ENCODE measurements at places on chromosomes 1 and 21. TPM values are rescaled to one million over a fixed set of nuclear protein-coding genes. Genes with fewer than 3 reads are reported as not detected.

DNA sequence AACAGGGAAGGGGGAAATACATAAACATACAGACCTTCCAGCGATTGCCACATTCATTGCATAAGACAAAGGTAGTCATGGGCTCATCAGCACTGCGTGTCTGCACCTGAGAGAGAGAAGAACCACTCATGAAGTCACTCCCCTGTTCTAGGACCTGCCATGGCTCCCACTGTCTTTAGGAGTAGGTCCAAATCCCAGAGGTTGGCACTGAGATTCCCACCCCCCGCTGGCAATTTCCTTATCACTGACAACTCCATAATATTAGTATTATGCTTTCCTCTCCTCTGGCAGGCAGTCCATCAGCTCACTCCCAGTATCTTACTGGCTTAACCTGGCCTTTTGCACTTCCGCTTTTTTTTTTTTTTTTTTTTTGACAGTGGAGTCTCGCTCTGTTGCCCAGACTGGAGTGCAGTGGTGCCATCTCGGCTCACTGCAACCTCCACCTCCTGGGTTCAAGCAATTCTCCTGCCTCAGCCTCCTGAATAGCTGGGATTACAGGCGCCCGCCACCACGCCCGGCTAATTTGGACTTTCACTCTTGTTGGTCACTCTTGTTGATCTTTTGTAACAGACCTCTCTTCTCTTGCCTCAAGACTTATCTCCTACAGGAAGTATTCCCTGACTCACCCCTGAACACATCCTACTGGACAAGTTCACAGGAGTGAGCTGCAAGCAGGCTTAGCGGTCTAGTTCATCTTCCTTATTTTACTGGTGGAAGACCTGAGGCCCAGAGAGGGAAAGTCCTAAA lies 14.8 kb upstream of the ZNF436 start:
- DNase-seq, result no peak

- no peak for DNase-seq
These were observed 86.4 kb downstream of the TMEM53 start for GRCh38 chr1:44587796-44588460.

DNA sequence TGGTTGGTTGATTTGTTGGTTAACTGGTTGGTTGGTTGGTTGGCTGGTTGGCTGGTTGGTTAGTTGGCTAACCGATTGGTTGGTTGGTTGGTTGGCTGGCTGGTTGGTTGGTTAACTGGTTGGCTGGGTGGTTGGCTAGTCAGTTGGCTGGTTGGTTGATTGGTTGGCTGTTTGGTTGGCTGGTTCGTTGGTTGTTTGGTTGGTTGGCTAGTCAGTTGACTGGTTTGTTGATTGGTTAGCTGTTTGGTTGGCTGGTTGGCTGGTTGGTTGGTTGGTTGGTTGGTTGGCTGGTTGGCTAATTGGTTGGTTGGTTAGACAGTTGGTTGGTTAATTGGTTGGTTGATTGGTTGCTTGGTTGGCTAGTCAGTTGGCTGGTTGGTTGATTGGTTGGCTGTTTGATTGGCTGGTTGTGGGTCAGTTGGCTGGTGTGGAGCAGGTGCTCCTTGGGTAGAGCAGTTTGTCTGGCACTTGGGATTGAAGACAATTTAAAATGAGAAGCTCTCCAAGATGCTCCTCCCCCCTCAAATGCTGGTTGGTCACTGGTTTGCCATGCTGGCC lies 6.9 kb downstream of the RSPH1 start:
- DNase-seq, result no peak

DNA sequence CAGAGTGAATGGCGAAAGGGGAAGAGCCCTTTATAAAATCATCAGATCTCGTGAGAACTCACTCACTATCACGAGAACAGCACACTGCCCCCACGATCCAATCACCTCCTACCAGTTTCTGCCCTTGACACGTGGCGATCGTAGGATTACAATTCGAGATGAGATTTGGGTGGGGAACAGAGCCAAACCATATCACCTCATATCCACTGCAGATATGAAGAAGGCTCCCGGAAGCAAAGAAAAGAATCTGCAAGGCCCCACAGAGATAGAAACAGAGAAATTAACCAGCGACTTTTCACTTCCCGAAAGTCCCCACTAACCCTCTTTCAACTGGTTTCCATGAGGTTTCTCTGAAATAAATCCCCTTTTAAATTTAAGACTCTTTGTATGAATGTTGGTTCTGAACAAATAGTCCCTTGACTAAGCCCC lies 86.2 kb upstream of the IRF2BP2 start:
- no peak for DNase-seq

- DNase-seq, result no peak
These were observed 29.1 kb upstream of the LRRC8C start for GRCh38 chr1:89603651-89604413.

DNA sequence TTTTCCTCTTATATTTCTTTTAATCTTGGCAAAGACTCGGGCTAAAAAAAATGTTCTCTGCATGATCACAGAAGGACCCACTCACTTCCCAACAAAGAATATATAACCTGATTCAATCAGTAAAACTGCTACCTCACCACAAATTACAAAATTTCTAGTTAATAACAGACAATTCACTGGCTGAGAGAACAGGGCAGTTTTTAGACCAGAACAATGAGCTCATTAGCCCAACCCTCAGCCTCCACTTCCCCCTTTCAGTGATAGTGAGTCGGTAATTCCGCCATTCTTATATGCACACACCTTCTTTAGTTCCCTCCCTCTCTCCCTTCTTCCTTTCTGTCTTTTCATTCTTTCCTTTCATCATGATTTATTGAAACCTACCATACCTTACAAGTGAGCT lies 8.9 kb downstream of the SIPA1L2 start:
- no peak for DNase-seq

DNA sequence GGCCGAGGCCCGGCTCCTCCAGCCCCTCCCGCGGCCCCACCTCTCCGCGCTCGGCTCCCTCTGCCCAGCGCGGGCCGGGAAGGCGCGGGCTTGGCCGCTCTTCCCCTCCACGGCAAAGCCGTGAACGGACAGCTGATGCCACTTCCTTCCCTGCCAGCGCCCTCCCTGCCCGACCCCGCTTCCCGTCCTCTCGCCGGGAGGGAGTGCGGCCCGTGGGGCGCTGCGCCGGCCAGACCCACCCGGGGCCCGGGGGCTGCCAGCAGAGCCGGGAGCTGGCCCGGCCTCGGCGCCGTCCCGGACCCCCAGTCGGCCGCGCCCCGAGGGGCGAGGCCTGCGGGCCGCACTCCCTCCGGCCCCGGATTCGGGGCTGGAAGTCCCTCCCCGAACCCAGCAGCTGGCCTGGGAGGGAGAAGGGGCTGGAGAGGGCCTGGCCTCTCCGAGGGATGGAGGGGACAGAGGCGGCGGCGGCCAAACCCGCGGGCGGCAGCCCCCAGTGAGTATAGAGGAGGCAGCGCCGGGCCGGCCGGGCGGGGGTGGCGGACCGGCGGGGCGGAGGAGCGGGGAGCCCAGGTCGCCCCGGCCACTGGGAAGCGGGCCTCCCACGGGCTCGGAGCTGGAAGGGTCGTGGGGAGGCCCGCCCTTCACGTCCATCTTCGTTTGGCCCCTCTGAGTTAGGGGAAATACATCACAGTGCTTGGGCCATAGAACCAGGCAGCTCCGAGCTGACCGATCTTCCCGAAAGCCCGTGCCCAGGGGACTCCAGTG lies at the start of gene KIAA1614:
TSS of gene KIAA1614 (plus strand) at position 97 of the 765 bp plus-strand sequence. CDS start at position 444, 347 bp downstream.
- peak; percentile 56 for DNase-seq

DNA sequence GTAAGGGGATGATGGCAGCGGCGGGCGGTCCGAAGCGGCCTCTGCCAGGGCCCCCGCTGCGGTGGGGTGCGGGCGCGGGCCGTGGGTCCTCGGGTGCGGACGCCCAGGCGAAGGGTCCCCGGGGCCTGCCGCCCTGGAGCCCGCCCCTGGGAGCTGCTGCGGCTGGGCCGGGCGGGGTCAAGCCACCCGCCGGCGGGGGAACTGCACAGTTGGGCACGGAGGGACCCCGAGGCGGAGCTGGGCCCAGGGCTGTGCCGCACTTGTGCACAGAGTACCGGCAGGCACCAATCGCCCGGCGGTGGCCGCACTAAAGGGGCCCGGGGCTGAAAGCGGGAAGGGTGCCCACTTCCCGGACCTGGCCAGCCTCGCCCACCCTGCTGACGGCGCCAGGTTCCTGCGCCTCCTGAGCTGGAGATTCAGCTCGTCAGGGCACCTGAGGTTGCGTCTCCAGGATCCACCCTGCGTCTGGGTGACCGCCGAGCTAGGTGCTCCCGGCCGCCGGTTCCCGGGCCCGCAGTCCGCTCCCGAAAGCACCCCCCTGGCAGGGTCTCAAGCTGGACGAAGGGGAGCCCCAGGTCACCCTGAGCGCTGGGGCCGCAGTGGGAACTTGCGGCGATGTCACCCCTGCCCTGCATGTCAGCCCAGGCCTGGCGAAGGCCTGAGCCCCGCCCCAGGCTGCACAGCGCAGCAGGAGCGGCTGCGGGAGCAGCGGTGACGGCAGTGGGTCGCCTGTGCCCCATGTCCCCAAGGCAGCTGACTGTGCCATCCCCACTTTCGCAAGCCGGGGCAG lies 56.7 kb upstream of the ETV3 start:
- no peak for DNase-seq

DNA sequence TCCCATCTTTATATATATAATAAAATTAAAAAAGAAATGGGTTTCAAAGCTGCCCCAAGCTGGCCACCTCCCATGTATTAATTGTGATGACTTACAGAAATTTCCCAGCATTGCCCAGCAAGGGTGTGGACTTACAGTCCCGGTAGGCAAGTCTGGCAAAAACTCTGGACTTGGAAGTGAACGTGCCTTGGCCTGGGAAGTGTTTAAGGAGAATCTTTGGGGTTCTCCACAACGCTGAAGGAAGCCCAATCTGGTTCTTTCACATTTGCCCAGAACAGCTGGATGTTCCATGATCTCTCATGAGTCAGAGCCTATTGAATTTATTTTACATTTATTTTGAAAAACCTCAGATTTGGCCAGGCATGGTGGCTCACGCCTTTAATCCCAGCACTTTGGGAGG lies 98.4 kb upstream of the SLC45A1 start:
- DNase-seq, result no peak

DNA sequence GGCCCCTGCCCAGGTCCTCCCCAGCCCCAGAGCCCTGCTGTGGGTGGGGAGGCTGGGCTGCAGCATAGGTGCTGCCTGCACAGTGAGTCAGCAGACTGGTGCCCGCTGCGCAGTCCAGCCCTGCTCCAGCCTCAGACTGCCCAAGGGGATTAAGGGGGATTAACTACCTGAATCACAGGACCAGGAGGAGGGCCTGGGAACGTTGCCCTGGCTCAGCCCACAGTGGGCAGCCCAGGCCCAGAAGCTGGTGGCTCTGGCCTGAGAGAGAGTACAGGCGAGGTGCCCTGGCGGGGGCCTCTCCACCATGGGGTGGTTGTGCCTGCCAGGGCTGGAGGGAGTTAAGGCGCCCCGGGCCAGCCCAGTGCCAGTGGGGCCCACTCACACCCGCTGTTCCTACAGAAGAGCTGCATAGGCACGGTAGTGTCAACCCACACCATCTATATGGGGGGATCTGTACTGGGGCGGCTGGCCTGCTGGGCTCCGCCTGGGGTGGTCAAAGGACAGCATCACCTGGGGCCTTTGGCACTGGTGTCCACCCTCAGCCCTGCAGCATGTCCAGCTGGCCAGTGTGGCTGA lies 2.3 kb downstream of the OBSCN start:
- DNase-seq, result no peak

- DNase-seq, result no peak
These were observed 126.5 kb upstream of the KCNK1 start for GRCh38 chr1:233487408-233487807.

DNA sequence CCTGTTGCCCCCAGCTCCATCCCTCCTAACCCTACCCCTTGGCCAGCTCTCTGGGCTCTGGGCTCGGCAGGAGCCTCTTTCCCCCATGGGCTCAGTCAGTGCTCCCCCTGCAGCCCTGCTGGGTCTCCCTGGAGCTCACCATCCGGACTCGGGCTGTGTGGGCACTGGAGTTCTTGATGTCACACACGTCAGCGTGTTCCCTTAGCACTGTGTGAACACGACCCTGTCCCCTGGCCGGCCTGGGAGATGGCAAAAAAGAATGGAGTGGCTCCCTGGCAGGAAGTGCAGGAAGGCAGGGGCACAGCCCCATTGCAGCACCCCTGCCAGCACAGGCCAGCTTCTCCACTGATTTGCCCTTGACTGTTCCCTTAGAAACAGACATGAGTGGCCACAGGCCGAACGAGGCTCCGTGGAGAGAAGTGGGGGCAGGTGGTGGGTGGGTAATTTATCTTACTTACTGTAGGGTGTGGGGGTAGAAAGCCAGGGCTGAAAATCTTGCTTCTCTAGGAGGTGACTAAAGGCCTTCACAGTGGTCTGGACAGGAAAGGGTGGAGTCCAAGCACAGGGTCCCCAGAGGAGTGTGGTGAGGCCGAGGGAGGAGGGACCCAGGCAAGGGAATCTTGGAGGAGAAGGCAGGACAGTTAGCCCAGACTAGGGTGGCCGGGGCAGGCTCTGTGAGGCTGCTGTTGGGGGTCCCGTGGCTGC lies 381.7 kb upstream of the VAMP3 start:
- DNase-seq, result no peak

DNA sequence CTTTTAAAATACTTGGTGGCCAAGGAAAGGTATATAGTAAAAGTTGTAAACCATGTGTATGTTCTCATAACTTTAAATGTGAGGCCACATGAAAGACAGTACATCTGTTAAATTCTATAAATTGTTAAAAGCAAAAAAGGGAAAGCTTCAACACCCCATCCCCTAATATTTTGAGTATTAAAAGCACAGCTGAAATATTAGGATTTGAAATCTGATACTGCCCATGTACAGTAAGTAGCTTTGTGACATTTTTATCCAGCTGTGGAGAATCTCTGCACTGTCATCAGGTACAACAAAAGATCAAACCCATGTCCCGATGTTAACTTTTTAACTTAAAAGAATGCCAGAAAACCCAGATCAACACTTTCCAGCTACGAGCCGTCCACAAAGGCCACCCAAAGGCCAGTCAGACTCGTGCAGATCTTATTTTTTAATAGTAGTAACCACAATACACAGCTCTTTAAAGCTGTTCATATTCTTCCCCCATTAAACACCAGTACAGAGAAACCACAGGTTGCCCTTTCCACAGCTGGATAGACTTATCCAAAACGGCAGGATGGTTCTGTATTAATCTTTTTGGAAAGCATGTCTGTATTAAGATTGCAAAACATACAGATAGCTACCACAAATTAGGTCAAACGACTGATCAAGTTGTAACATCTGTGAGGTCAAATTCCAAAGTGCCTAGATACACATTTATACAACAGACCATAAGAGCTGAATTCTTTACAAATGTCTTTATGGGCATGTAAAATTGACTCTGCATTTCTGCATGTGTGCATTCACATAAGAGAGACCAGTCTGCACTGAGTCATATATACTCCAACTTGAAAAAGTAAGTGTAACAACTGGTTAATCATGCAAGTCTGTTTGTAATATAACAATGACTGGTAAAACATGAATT lies 5.2 kb downstream of the IRF2BP2 start:
- DNase-seq, result peak; percentile 60

- peak; percentile 20 for DNase-seq
These were observed 3.7 kb upstream of the NEK7 start for GRCh38 chr1:198153103-198153502.

Gene CYP4A11
- total RNA-seq, result not detected

Gene TNFRSF25
- 11.6 TPM for total RNA-seq

Gene CCDC27
- total RNA-seq, result not detected

Gene C2CD2
- total RNA-seq, result 17.1 TPM

Gene SYT6
- total RNA-seq, result 0.10 TPM

Gene OR6P1
- total RNA-seq, result not detected

Gene CD34
- total RNA-seq, result 34.3 TPM

Gene HSPA6
- 8.2 TPM for total RNA-seq

Data from skin of body (tissue), 3 donors.